ENCODE measurements at places on chromosomes 3 and 15.
A peak's percentile ranks its signal among the peaks of the same experiment; 100 is the strongest.

DNA sequence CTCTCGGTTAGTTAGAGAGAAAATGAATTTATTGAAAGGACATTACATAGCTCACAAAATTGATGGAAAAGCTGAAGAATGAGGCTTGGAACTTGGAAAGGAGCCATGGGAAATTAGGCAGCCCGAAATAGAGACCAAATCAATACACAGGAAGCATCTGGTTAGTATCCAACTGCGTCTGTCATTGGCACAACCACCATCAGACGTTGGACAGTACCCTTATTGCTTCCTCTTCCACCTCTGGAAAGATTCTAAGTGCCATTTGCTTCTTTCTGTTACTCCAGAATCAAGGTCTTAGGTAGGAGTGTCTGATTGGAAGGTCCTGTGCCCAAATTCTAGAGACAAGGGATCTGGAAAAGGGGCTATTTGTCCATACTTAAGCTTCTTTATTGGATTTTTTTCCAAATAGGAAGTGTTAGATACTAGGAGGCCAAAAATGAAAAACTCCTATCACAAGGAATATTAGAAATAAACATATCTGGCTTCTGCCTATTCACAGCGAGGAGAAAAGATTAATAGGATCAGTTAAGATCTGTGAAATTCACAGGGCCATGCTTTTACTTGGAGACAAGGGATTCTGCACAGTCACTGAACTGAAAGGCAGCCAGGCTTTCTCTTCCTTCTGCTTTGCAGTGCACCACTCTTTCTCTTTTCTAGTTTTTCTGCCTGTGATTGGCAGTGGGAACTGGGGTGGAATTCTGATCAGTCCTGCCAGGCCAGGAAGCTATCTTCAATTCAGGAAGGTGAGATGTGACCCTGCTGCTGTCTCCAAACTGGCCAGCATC is 10.7 kb upstream of the HACD2 start:
- DNase-seq, result no peak

GRCh38 chr3:192816351-192816750 is 89.0 kb upstream of the FGF12 start:
- DNase-seq, result no peak

GRCh38 chr3:17577796-17578520 is 164.5 kb downstream of the TBC1D5 start:
- no peak for DNase-seq

DNA sequence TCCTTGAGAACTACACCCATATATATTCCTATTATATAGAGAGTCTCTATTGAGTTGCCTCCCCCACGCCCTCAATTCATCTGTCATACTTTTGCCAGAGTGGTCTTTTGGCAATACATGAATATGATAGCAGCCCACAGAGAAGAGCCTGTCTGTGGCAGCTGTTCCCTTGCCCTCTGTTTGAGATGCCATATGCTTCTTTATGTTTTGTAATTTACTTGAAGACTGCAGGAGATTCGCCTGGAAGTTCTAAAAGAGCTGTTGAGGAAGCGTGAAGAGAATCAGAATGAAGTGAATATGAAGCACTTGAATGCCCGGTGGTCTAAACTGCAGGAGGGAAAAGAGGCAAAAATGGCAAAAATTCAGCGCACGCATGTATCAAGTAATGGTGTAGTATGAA is 27.2 kb downstream of the CFAP91 start:
- no peak for DNase-seq

DNA sequence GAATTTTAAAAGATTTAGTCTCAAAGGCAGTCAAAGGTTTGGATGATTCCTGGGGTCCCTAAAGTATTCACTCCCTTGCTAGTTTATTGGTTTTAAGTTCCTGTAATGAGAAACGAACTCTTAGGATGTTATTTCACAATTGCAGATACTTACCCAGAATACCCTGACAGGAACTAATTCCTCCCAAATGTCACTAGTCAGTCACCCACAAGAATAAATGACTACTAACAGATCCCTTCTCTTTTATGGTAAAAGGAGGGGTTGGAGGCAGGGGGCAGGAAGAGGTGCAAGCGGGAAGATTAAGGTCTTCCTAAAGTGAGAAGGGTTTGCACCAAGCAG is 174.2 kb upstream of the SLC2A2 start:
- no peak for DNase-seq

DNA sequence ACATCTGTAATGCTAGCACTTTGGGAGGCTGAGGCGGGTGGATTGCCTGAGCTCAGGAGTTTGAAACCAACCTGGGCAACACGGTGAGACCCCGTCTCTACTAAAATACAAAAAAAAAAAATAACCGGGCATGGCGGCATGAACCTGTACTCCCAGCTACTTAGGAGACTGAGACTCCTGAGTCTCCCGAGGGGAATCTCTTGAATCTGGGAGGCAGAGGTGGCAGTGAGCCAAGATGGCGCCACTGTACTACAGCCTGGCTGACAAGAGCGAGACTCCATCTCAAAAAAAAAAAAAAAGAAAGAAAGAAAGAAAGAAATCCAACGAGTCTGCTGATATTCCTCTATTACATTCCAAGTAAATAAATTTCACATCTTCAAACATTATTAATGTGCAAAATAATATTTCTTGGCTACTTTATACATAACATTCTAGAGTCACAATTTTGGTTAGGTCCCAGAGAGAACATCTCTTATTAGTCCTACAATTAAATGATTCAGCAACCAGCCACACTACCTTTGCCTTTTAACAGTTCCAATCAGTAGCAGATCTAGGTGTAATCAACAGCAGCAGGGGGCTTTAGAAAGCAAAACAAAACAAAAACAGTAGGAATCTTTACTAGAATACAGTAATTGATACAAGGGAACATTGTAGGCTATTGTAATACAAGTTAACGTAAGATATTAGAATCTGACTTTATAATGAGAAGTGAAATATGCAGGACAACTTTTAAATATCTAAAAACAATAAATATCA is 195.8 kb downstream of the TBC1D5 start:
- peak; percentile 7 for DNase-seq

- DNase-seq, result no peak
These were observed 258.0 kb upstream of the CTDSPL start for GRCh38 chr3:37603722-37604121.

DNA sequence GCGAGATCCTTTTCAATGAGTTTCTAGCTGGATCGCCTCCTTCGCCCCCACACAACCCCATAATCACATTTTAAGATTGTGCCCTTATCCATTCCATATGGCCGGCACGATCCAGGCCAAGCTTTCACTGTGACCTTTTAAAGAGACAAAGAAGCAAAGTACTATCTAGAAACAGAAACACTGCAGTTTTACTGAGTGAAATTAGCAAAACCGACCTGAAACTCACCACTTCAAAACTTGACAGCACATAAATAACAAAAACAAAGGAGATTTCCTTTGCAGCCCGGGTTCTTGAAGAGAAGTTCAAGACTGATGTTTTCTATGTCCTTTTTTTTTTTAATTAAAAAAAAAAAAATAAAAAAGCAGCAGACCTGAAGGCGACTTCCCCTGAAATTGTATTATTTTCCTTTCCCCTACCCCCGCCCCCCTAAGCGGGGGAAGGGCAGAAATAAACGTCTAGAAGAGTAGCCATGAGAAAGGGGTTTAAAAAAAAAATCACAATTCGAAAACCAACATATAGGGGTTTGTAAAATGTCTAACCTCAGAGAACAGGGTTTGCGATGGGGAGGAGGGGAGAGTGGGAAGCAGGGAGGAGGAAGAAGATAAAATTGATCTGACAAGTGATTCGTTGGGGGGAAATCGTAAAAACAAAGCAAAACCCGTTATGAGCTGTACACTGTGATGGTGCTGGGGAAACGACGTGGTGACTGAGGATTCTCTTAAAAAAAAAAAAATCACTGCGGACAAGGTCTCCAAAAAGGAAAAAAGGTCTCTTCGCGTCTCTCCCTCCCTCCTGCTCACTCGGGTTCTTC is 1.5 kb downstream of the SATB1 start:
- DNase-seq, result no peak

DNA sequence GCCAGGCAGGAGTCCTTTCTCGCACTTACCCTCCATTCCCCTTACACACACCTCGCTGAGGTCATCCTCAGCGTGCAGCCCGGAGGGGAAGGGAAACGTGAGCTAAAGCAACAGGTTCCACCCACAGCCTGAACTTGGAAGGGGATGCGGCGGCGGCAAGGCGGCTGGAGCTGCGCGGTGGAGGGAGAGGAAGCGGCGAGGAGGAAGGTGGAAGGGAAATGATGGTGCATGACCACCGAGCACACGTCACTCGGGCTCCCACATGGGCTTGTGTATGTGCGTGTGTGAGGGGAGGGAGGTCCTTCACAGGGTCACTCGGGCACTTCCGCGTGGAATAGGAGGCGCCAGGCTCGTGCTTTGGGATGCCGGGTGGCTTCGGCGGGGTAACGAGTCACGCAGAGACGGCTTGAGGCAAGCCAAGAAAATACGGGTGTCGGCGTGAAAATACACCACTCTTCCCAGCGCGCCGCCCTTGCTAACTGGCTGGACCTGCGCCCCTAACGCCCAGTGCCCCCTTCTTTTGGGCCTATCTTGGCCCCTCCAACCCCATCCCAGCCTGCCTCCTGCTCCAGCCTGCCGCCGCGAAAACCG is 225.5 kb upstream of the IL12A start:
- no peak for DNase-seq
